Choroid plexus epithelial cell (primary cell): ENCODE measurements at places on chromosomes 6 and 20.

GRCh38 chr20:38853759-38854158 lies 48.3 kb downstream of the PPP1R16B start:
- DNase-seq: no peak

- DNase-seq: peak; percentile 48
These were observed 82.7 kb downstream of the SAMD3 start for GRCh38 chr6:130140084-130140483.

- no peak for DNase-seq
These were observed 68.8 kb downstream of the GCNT2 start for GRCh38 chr6:10589983-10590382.

- DNase-seq: peak; percentile 57
These were observed 208.1 kb upstream of the AGPAT4 start for GRCh38 chr6:161481786-161482516.

GRCh38 chr6:131275273-131275672 lies 140.0 kb downstream of the AKAP7 start:
- no peak for DNase-seq

GRCh38 chr20:62405108-62405980 lies 1.7 kb downstream of the CABLES2 start:
- peak; percentile 70 for DNase-seq

DNA sequence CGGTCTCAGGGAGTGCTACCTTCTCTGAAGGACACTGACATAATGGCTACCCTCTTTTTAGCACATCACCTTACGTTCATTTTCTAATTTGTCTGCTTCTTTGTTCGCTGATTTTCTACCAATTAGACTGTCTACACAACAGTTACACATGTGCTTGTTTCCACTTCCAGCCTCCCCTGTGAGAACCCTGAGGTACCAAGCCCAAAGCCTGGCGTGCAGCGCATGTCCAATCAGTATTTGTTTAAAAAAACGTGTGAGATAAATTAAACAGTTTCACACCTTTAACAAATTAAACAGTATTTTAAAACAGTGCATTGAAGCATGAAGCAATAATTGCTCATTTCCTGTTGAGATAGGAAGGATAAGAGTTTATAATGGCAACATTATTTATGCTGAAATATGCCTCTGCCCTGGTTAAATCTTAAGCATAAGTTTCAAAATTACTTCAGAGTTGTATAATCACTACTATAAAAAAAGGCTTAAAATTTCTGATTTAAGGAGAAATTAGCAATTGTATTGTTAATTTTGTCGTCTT lies 88.9 kb downstream of the MAP3K5 start:
- DNase-seq: no peak

GRCh38 chr20:4959592-4959991 lies 41.7 kb downstream of the SLC23A2 start:
- no peak for DNase-seq

DNA sequence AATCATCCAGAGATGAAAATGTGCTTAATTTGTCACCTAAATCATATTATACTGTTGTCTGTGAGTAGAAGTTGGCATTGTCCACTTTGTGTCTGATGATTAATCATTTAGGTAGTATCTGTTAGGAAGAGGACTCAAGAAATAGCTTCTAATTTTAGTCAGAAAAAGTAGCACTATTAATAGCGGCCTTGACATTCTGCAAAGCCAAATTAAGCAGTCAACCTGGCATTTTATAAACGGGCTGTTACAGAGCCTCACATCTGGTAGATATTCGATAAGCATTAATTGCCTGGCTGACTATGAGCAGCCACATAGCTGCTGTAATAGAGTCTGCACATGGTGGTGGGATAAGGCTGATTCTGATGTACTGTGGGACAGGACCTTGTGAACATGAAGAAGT lies 99.5 kb downstream of the KLHL32 start:
- DNase-seq: no peak

DNA sequence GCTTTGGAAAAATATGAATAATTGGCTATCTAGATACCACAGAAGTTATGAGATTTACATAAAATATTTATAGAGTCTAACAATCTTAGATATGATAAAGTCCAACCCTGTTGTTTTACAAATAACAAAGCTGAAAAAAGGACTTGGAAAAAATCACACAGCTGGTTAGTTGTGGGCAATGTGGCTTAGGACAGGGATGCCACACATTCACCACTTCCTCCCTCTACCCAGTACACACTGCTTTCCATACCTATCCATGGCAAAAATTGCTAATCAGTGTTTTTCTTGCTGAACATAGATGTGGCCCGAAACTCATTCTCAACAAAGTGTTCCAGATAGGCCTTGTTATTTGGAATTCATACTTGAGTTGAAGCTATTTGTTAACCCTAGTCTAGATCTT lies 147.3 kb upstream of the BMP5 start:
- no peak for DNase-seq

GRCh38 chr20:46894971-46895905 lies 595 bp downstream of the EYA2 start:
- DNase-seq: peak; percentile 31

DNA sequence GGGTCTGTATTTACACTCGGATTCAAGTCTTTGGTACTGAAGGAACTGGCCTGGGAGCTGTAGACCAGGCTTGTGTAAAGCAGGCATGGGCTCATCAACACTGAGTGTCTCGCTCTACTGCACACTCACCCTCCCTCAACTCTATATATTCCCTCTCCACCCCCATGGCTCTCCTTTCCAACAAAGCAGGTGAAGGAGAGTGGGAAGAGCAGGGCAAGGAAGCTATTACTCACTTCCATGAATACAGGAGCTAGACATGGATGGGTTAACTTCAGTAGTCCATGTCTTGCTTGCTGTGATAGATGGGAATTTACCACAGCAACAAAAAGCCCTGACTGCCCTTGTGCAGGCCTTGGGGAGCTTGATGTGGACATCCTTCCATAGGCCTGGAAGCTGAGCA lies 20.7 kb upstream of the SLC2A12 start:
- no peak for DNase-seq

DNA sequence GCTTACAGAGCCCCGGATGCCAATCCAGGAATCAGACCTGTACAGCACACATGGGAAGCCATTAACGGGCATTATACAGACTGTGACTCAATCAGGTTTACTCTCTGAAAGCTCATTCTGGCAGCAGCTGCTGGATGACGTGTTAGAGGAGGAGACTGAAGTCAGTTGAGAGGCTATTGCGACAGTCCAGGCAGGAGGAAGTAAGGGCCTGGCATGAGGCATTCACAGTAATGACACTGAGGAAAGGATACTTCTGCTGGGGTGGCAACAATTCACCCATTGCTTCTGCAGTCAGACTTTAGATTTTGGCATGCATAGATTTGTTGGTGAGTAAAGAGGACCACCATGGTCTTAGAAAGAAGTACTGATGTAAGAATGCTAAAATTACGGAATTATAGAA lies 151.0 kb upstream of the HEY2 start:
- DNase-seq: peak; percentile 84

DNA sequence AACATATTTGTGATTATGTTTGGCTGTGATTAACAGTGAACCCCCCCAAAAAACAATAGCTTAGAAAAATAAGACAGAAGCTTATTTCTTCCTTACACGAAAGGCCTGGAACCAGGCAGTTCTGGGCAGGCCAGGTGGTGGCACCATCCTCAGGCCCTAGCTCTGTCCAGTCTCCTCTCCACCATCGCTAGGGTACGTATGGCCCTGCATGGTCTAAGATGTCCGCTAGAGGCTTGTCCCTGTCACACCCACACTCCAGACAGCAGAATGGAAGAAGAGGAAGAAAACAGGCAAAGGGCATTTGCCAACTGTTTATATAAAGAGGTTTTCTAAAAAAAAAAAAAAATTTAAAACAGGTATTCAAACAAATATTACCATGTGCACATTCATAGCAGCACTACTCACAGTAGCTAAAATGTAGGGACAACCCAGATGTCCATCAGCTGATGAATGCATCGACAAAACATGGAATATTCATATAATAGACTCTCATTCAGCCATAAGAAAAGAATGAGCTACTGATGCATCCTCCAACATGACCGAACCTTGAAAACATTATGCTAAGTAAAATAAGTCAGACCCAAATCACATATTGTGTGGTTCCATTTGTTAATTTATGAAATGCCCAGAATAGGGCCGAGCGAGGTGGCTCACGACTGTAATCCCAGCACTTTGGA lies 6.7 kb downstream of the TGM3 start:
- DNase-seq: no peak

DNA sequence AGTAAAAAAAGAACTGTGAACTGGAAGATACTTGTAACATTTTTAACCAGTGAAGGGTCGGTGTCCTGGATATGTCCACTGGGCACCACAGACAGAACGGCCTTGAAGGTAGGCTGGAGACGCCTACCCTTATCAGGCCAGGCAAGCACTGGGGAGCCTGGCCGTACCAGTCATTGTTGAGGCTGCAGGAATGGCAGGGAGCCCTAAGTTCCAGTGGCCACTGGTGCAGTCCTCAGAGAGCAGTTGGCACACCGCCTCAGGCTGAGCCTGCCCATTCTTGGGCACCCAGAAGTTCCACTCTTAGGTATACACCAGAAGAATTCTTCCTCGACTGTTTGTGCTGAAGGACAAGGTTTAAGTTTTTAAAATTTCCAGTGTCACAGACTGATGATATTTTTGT lies 20.5 kb downstream of the DNAJC5 start:
- DNase-seq: no peak

- DNase-seq: peak; percentile 76
These were observed 10.7 kb downstream of the TULP4 start for GRCh38 chr6:158322724-158323560.

DNA sequence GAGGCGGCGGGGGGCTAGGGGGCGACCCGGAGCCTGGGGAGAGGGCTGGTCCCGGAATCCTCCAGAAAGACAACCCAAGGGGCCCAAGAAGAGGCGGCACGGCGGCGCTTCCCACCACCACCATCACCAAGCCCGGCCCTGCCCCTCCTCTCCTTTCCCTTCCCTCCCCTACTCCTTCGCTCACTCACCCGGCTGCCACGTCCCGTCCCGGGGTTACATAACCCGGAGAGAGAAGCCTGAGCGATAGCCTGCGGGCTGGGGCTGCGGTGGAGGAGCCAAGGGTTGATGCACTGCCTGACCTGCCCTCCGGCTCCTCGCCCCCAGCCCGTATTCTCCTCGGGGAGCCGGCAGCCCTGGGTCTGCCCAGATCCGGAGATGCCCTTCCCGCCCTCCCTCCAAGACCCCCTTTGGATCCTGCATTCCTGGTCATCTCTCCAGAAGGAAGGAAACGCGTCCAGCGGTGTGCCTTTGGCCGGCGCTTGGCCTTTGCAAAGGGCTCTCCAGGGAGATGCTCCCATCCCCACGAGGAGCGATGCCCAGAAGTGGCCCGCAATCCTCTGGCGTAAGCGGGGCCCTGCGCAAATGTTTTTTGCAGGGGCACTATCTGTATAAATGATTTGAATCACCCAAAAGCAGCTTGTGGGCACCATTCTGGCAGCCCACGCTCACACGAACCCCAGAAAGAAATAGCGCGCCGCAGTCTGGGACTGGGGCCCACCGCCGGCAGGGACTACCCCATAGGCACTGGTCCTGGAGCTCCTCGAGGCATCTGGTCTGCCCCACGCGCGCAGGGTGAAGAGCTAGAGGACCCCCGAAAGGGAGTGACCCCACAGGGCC lies 4.6 kb upstream of the CPXM1 start:
- DNase-seq: no peak

DNA sequence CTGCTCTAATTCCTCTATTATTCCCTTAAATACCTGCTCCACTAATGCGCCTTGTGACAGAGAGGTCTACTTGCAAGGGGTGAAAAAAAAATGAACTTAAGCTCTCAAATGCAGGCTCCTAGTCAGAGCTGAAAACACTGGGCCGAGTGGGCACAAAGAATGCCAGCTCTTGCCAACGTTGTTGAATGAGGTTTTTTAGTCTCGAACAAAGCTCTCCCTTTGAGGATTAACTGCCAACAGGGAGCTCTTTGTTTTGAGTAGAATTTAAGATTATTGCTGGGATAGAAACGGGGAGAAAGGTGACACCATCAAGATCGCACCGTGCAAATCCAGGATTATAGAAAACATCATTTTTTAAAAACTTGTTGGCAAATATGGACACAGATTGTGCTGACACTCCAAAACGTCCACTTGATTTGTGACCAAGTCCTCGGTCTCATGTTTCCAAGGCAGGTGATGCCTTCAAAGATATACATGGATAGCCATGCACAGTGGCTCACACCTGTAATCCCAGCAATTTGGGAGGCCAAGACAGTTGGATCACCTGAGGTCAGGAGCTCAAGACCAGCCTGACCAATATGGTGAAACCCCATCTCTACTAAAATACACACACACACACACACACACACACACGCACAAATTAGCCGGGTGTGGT lies 163.2 kb downstream of the BMP7 start:
- no peak for DNase-seq

- peak; percentile 58 for DNase-seq
These were observed 21.5 kb downstream of the COL9A3 start for GRCh38 chr20:62838128-62838891.

DNA sequence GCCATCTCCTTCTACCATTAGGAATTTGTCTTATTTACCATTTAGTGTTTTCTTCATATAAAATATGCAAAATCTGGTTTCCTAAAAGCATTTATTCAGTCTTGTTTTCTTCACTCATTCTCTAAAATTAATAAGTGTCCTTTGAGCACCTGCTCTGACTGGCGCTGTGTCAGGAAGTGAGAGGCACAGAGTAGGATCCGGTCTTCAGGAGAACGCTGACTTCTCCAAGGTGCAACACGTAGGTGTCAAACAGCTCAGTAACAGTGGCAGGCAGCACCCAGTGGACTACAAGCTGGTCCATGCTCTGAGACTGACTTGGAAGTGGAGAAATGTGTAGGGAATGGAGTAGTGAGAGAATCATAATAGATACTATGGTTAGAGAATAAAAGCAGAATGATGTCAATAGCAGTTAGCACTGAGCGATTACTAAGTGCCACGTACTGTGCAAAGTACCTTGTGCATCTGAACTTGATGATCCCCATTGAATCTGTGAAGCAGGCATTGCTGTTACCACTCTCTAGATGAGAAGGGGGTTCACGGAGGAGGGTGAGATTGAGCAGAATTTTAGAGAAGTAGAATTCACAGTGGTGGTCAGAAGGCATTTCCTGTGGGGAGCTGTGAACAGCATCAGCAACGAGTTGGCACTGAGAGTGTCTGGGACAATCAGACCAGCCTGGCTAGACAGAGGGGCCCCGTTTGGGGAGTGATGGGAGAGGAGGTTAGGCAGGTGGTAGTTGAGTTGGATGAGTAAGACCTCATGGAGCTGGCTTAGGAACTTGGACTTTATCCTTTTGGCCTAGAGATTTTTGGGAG lies 569.8 kb downstream of the QKI start:
- peak; percentile 10 for DNase-seq
